HT-29 (cell line): ENCODE measurements at places on chromosomes 3 and 15. TPM values are rescaled to one million over a fixed set of nuclear protein-coding genes. Genes with fewer than 3 reads are reported as not detected.

GRCh38 chr3:171354049-171354705 is 106.0 kb downstream of the TNIK start:
- peak; percentile 26 for DNase-seq

DNA sequence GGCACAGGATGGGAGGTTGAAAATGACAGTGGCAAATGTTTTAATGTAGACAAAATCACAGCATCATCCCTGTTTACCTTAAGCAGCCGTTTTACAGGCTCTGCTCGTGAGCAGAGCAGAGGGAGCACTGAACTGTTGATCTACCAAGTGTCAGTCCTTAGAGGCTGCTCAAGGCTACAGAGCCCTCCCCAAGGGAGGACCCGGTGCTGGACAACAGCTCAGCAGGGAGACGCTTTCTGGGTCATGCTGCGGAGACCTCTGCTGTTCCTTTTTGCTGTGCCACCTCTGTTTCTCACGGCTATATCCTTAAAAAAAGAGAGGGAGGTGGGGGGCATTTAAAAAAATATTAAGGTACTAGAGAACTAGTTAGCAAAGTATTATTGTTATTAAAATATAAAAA is 400.2 kb downstream of the GABRB3 start:
- no peak for DNase-seq

The HHATL gene
- total RNA-seq, result not detected in 2 replicates

GRCh38 chr3:52193065-52193464 is 4.9 kb upstream of the ALAS1 start:
- no peak for DNase-seq

GRCh38 chr3:119357190-119357589 is 63.0 kb downstream of the ARHGAP31 start:
- no peak for DNase-seq

GRCh38 chr3:31721676-31722075 is 189.0 kb downstream of the STT3B start:
- DNase-seq, result no peak

- no peak for DNase-seq
These were observed 43.9 kb downstream of the NR1I2 start for GRCh38 chr3:119825820-119826219.

DNA sequence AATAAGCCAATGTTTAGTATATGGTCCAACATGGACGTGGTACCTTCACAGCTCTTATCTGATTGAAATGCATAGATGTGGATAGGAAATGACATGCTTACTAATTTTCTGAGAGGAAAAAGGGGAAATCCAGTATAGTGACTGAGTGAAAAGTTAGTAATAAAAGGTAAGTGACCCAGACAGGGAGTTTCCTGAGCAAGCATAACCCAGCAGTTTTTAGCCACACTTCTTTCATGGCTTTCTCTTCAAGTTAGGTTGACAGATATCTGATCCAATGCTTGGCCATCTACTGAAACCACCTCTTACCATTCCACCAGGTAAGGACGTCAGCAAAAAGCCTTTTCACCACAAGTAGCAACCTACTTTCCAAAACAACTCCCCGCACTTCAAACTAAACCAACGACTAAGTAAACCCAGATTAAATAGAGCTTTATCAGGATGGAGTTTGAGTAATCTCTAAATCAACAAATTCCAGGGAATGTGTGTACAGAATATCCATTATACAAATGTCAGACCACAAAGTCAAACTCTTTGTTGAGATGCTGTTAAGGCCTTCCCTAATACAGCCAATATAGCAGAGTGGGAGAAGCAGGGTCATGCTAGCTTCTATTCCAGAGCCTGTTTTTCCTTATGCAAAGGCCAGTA is 329.7 kb downstream of the RORA start:
- DNase-seq, result no peak

DNA sequence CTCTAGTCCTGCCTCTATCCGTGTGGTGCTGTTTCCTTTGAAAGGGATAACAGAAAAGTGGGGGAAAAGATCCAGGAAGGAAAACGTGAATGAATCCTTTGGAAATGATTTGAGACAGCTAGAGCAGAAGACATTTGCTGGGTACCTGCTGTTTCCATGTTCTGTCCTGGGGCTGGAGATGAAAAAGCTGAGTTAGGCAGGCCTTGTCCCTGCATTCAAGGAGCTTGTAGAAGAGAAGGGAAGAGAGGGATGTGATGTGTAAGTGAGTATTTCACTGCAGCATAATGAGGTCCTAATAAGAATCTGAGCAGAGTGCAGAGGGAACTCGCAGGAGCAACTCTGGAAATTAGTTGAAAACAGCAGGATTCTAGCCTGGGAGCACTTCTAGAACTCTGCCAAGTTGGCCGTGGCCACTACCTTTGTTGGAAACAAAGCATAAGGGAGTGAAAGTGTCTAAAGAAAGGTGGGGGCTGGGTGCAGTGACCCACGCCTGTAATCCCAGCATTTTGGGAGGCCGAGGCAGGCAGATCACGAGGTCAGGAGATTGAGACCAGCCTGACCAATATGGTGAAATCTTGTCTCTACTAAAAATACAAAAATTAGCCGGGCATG is 13.8 kb upstream of the SEMA4B start:
- DNase-seq, result no peak

DNA sequence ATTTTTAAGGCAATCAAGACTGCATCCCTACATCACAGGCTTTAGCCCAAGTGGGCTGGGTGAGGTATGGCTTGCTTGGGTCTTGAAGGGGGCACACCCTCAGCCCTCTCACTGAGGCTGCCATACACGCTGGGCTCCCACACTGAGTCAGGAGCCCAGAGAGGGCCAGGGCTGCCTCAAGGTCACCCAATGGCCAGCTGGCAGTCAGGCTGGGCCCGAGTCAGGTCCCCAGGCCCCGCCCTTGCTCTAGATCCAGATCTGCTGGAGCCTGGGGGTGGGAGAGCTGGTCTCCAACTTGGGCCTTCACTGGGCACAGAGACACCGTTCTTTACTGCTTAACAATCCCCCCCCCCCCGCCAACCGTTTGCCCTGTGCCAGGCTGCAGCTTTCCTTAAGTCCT is 88.1 kb downstream of the IQSEC1 start:
- DNase-seq, result no peak

The FGD5 gene
- total RNA-seq, result not detected in 2 replicates

DNA sequence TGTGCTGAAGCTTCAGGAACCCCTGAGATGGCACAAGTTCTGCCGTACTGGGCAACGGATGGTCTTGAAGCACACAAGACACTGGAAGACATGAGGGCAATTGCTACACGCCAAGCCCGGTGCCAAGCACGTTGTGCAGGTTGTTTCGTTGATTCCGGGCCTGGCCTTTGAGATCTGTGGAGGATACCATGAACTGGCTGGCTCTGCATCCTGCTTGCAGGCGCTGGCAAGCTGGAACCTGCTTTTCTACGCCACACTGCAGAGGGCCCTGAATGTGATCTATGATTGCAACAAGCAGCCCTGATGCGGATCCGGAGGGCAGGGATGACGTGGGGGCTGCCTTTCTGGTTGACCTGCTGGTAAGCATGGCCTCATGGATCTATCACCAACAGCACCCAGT is 262.5 kb upstream of the ATP10A start:
- DNase-seq, result no peak

The IGSF11 gene
- total RNA-seq, result not detected in 2 replicates

The TGFBR2 gene
- 42.2 and 42.9 TPM in 2 replicates for total RNA-seq

DNA sequence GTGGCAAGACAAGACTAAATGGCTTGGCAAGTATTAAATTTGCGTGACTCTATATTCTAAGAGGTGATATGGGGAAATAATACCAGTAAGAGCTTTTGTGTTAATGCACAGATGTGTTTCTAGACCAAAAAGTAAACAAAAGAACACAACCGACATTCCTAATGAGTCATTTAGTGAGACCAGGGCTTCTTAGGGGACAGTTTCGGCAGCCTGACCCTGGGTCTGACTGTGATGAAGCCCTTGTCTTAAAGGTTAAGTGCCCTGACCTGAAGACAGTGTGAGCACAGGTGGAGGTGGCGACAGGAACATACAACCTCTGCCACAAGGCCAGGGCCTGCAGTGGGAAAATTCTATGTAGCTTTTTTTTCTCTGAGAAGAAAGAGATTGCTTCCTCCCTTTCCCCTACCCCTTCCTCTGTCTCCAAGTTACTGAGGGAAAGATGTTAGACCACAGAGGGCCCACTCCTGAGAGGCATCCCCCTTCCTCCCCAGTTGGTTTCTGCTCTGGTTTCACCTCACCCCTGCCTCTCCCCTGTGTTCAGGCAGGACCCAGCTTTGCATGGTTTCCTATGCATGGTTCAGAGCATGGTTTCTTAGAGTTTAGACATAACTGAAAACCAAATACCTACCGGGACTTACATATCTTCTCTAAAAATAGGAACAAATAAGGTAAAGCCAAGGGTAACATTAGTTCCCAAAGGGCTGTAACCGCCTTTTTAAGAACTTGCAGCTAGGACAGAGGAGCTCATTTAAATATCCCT is 24.8 kb upstream of the CMTM7 start:
- DNase-seq, result peak; percentile 18

The LIPC gene
- not detected in 2 replicates for total RNA-seq

DNA sequence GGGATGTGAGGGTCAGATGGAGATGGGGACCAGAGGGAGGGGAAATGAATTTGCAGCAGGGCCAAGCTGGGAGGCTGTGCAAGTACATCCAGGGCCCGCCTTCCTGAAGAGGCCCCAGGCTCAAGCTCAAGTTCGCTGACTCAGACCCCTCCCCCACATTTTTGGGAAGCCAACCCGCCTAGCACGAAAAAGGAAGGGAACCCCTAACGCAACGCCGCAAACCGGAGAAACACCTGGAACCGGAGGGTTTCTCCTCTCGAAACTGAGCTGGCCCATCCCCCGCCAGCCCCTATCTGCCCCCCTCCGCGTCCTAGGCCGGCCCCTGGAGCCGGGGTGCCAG is 624 bp downstream of the AP3B2 start:
- DNase-seq, result no peak

DNA sequence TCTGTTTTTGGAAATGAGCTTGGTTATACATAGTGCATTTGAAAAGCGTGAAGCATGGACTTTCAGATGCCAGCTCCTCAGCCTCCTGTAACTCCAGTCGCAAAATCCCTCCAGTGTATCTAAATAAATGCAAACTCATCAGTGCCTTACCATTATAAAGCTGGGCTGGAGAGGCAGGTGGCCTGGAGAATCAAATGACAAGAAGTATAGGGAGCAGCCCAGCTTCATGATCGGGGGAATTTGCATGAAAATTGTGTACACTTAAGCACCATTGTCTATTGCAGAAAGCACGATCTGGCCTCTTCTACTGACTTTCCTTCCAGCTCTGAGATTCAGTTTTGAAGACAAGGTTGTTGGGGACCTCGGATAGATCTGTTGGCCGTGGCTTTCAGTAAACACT is 71.7 kb downstream of the IGF1R start:
- no peak for DNase-seq

The AMIGO3 gene
- total RNA-seq, result 2.0 and 2.7 TPM in 2 replicates

- no peak for DNase-seq
These were observed 154.7 kb upstream of the KCNMB2 start for GRCh38 chr3:178381555-178381954.

The GPR171 gene
- total RNA-seq, result not detected in 2 replicates

DNA sequence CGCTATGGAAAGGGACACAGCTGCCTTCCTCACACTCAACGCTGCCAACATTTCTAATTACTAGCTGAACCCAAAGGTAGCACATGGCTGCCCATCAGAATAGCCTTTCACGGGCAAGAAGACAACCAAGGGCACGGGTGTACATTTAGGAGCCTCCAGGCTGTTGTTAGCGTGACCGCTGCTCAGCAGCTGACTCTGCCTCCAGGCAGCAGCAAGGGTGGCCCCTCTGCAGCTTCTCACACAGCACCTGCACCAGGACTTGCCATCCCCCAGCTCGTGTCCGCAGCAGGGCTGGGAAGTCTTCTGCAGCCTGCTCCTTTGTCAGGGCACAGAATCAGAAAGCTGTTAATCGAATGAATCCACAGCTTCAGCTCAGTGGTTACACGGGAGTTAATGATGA is 146.8 kb downstream of the ADAMTS17 start:
- DNase-seq, result no peak

GRCh38 chr15:65194826-65195547 is 9.8 kb upstream of the CLPX start:
- no peak for DNase-seq

The TRPM1 gene
- total RNA-seq, result not detected in 2 replicates

GRCh38 chr3:98039322-98040024 is 4.4 kb upstream of the GABRR3 start:
- peak; percentile 96 for DNase-seq

- DNase-seq, result no peak
These were observed 298.0 kb upstream of the RBMS3 start for GRCh38 chr3:28982906-28983305.

DNA sequence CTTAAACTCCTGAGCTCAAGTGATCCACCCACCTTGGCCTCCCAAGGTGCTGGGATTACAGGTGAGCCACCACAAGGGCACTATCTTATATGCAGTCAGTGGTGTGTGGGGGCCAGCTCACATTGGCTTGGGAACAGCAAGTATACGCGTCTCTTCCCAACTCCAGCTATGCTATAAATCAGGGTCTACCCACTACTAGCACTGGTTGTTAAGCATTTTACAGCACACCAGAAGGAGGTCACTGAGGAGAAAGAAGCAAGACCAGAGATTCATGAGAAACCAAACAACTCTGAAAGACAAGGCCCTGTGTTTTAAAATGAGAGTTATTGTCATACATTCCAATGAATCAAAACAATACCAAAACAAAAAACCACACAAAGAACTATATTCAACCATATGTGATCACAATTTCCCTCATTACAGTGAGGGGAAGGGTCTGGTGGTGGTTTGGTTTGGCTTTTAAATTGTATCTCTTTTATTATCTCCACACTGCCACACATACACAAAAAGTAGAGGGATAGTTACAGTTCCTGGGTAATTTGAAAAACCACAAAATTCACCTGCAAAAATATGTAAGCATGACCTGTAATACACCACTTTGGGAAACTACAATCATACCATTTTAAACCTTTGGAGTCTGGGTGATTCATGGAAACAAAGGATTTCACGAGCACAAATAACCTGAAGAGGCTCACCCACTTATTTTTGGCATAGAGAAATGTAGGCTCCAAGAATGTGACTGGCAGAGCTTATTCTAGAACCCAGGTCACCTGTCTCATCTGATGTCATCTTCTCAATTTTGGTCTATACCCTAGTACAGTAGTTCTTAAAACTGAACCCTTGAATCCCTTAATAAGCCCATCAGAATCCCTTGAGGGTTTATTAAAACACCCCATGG is 5.2 kb downstream of the MAGI1 start:
- DNase-seq, result no peak

DNA sequence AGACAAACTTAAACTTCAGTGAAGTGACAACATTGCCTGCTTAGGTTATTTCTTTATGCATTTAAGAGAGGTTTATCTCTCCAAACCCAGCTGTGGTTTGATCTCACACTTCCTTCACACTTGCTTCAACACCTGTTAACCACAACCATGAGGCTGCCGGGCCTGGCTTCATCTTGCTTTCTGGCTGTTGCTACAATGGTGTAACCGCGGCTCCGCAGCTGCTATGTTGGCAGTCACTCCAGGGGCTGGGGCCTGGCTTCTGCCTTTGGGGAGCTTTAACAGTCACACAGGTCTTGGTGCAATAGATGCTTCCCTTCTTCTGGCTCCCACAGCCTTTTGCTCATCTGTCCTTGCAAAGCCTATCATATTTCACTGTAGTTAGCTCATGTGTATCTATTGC is 72.9 kb upstream of the MNS1 start:
- DNase-seq, result no peak

GRCh38 chr15:101476756-101477155 is 12.8 kb downstream of the PCSK6 start:
- DNase-seq, result no peak

The PLXNB1 gene
- total RNA-seq, result 194 and 209 TPM in 2 replicates
